Activated CD8-positive, alpha-beta T cell treated with anti-CD3 and anti-CD28 coated beads for 36 hours (primary cell): ENCODE measurements at places on chromosomes 7 and 10. TPM values are rescaled to one million over a fixed set of nuclear protein-coding genes. Genes with fewer than 3 reads are reported as not detected.
A peak's percentile ranks its signal among the peaks of the same experiment; 100 is the strongest.

Gene SPDYE6
- not detected for total RNA-seq

Gene ZNF425
- total RNA-seq = 0.22 TPM

Gene MMD2
- total RNA-seq = not detected

Gene LLCFC1
- not detected for total RNA-seq

Gene LANCL2
- 10.8 TPM for total RNA-seq

Gene CCDC172
- total RNA-seq = not detected

Gene TUBAL3
- not detected for total RNA-seq

Gene RNF32
- total RNA-seq = 0.43 TPM

- DNase-seq = no peak
- peaks cover 14% of the 10 kb centered on the region for H3K4me1 ChIP-seq
- H3K4me3 ChIP-seq = no peak overlapping the region
- no peak overlapping the region for H3K27ac ChIP-seq
- H3K36me3 ChIP-seq = peaks cover 8% of the 10 kb centered on the region
These were observed 91.6 kb downstream of the AKR1D1 start for GRCh38 chr7:138167869-138168296.

- peaks cover 51% of the 10 kb centered on the region for H3K4me1 ChIP-seq
- H3K27me3 ChIP-seq = no peaks in the 10 kb centered on the region
- H3K36me3 ChIP-seq = peaks cover 79% of the 10 kb centered on the region
- H3K4me3 ChIP-seq = peak overlapping the region; percentile 94
- DNase-seq = no peak
These were observed 3.3 kb downstream of the IL2RA start for GRCh38 chr10:6058682-6059475.

- no peak overlapping the region for H3K4me3 ChIP-seq
- H3K27ac ChIP-seq = no peak overlapping the region
- peaks cover 3% of the 10 kb centered on the region for H3K36me3 ChIP-seq
- H3K4me1 ChIP-seq = no peaks in the 10 kb centered on the region
- DNase-seq = peak; percentile 92
These were observed 45.9 kb upstream of the KCNIP2 start for GRCh38 chr10:101889256-101890210.

GRCh38 chr7:2807460-2807844, 36.7 kb downstream of the GNA12 start:
- DNase-seq = no peak
- peaks cover 10% of the 10 kb centered on the region for H3K4me1 ChIP-seq
- no peak overlapping the region for H3K4me3 ChIP-seq
- no peak overlapping the region for H3K27ac ChIP-seq

DNA sequence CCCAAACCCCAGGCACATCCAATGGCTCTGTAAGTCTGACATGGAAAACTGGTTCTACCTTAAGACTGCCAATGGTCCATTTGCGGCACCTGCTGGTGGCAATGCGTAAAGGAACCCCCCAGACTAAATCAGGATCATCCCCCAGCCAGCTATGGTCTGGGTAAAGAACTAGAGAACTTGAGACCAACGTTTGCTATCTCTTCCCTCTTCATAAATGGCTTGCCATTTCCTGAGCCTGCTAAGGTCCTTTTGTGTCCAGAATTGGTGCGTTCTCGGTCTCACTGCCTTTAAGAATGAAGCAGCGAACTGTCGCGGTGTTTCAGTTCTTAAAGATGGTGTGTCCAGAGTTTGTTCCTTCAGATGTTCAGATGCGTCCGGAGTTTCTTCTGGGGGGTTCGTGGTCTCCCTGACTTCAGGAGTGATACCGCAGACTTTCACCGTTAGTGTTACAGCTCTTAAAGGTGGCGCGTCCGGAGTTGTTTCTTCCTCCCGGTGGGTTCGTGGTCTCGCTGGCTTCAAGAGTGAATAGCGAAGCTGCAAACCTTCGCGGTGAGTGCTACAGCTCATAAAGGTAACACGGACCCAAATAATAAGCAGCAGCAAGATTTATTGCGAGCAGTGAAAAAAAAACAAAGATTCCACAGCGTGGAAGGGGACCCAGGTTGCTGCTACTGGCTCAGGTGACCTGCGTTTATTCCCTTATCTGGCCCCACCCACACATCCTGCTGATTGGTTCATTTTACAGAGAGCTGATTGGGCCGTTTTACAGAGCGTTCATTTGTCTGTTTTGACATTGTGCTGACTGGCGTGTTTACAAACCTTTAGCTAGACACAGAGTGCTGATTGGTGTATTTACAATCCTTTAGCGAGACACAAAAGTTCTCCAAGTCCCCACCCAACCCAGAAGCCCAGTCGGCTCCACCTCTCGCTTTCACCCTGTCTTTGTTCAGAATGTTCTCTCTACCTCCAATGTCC, 95.4 kb downstream of the ELMO1 start:
- no peaks in the 10 kb centered on the region for H3K27me3 ChIP-seq
- H3K27ac ChIP-seq = peak overlapping the region; percentile 95
- H3K36me3 ChIP-seq = peaks cover 4% of the 10 kb centered on the region
- H3K4me1 ChIP-seq = peaks cover 78% of the 10 kb centered on the region

DNA sequence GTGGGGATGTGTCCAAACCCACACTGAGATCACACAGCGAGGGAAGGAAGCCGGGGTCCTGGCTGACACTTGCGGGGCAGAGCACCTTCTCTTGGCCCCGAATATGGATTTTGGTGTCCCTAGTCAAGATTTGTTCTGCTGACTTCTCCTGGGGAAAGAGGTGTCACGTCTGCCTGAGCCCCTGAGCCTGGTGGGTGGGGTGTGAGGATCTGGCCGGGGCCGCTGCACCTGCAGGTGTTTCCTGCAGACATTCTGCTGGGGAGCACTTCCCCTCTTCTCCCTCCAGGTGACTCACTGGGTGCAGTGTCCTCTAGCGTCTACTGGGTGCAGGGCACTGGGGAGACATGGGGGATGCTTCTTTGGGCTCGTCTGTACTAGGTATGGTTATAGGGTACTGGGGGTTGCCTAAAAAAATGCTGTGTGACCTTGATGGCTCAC, 99.2 kb downstream of the GRK5 start:
- peaks cover 2% of the 10 kb centered on the region for H3K27me3 ChIP-seq
- H3K27ac ChIP-seq = peak overlapping the region; percentile 100
- H3K36me3 ChIP-seq = peaks cover 1% of the 10 kb centered on the region
- H3K4me3 ChIP-seq = peak overlapping the region; percentile 67
- H3K4me1 ChIP-seq = peaks cover 78% of the 10 kb centered on the region
- peak; percentile 87 for DNase-seq

- H3K27ac ChIP-seq = no peak overlapping the region
- no peaks in the 10 kb centered on the region for H3K36me3 ChIP-seq
- no peak for DNase-seq
- H3K27me3 ChIP-seq = no peaks in the 10 kb centered on the region
These were observed 1496.3 kb downstream of the REEP3 start for GRCh38 chr10:65017523-65017922.

DNA sequence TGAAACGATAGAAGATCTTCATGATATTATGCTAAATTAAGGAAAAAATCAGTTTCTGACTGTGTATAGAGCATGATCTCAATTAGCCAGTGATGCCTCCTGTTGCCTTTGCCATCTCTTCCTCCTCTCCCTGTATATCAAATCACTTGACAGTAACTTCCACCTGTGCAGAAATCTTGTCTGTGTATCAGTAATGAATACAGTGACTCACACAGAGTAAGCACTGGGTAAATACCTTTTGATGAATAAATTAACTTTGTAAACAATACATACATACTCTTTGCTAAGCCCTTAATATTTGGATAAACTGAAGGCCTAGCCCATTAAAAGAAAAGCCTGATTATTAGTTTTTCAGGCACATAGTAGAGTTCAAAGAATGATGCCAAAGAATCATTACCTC, 610.6 kb upstream of the NRP1 start:
- no peaks in the 10 kb centered on the region for H3K36me3 ChIP-seq
- peaks cover 3% of the 10 kb centered on the region for H3K27me3 ChIP-seq
- H3K4me3 ChIP-seq = no peak overlapping the region
- no peak overlapping the region for H3K27ac ChIP-seq
- no peak for DNase-seq

GRCh38 chr7:107501593-107501992, 31.7 kb downstream of the GPR22 start:
- no peak overlapping the region for H3K4me3 ChIP-seq
- H3K27me3 ChIP-seq = no peaks in the 10 kb centered on the region
- peaks cover 12% of the 10 kb centered on the region for H3K4me1 ChIP-seq

DNA sequence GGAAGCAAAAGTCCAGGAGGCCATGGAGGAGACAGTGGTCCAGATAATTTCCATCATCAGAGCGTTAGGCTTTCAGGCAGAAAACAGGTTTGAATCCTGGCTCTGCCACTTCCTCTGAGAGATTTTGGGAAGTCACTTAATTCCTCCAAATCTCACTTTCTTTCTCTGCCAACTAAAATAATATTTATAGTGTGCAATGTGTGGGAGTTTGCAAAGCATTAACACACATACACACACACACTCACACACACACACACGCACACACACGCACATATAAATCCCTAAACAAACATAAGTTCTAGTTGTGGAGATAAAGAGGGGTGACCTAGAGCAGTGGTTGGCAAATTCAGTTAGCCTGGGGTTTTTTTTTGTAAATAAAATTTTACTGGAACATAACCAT, 84.8 kb downstream of the TRIL start:
- no peak overlapping the region for H3K27ac ChIP-seq
- H3K36me3 ChIP-seq = no peaks in the 10 kb centered on the region
- H3K4me1 ChIP-seq = no peaks in the 10 kb centered on the region
- no peak overlapping the region for H3K4me3 ChIP-seq
- DNase-seq = no peak

GRCh38 chr7:127718340-127718679, 66.3 kb downstream of the SND1 start:
- H3K27ac ChIP-seq = no peak overlapping the region
- no peak overlapping the region for H3K4me3 ChIP-seq
- no peaks in the 10 kb centered on the region for H3K27me3 ChIP-seq
- no peak for DNase-seq
- H3K36me3 ChIP-seq = peaks cover 57% of the 10 kb centered on the region

DNA sequence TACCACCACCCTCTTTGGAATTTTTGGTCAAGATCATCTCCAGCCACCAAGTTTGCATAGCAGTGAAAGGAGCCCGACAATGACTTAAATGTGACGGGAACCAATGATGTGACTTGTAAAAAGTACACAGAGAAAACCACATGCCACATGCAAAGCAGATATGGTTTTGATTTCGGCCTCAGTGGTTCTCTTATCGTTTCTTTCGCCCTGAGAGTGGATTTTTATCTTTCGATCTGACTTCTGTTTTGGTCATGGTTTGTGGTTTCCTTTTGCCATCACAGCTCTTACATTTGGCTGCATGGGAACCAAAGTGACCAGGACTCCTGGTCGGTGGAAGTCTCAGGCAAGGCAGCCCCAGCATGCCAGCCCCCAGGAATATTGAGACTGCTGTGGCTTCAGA, 31.5 kb downstream of the TCF7L2 start:
- H3K4me3 ChIP-seq = no peak overlapping the region
- peaks cover 26% of the 10 kb centered on the region for H3K4me1 ChIP-seq
- H3K27ac ChIP-seq = no peak overlapping the region
- H3K36me3 ChIP-seq = peaks cover 3% of the 10 kb centered on the region
- peaks cover 58% of the 10 kb centered on the region for H3K27me3 ChIP-seq
- DNase-seq = peak; percentile 77

GRCh38 chr10:30210296-30210695, 138.8 kb downstream of the MTPAP start:
- no peaks in the 10 kb centered on the region for H3K4me1 ChIP-seq
- H3K36me3 ChIP-seq = no peaks in the 10 kb centered on the region
- H3K27ac ChIP-seq = no peak overlapping the region
- DNase-seq = no peak

- H3K36me3 ChIP-seq = peaks cover 21% of the 10 kb centered on the region
- H3K4me1 ChIP-seq = peaks cover 53% of the 10 kb centered on the region
- no peak for DNase-seq
- peak overlapping the region; percentile 90 for H3K4me3 ChIP-seq
These were observed 1.2 kb downstream of the BMI1 start for GRCh38 chr10:22321924-22322640.

DNA sequence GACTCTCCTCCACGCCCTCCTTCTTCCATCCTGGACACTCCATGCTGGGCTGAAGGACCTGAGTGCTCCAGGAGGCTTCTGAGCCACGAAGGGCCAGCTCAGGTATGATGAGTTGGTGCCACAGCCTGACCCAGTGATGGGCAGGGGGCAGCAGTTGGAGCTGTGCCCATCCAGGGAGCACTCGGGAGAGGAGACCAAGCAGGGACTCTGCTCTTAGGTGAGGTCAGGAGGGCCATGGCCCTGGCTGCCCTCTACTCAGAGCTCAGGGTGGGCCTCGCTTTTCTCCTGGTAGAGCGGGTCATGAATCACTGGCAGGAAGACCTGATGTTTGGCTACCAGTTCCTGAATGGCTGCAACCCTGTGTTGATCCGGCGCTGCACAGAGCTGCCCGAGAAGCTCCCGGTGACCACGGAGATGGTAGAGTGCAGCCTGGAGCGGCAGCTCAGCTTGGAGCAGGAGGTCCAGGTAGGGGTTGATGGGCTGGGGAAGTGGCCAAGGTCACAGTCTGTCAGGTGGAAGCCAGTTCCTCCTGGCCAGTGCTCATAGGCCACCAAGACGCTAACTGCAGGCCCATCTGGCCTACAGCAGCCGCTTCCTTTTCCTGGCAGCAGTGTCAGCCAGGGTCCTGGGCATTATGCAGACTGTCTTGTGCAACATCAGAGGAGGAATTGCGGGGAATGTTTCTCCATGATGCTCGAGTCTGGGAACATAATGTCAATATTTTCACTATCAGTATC, 50.8 kb downstream of the ALOX5 start:
- H3K4me3 ChIP-seq = no peak overlapping the region
- no peak for DNase-seq
- peaks cover 27% of the 10 kb centered on the region for H3K4me1 ChIP-seq
- H3K27me3 ChIP-seq = peaks cover 2% of the 10 kb centered on the region
